ENCODE measurements at places on chromosomes 2 and 18.

DNA sequence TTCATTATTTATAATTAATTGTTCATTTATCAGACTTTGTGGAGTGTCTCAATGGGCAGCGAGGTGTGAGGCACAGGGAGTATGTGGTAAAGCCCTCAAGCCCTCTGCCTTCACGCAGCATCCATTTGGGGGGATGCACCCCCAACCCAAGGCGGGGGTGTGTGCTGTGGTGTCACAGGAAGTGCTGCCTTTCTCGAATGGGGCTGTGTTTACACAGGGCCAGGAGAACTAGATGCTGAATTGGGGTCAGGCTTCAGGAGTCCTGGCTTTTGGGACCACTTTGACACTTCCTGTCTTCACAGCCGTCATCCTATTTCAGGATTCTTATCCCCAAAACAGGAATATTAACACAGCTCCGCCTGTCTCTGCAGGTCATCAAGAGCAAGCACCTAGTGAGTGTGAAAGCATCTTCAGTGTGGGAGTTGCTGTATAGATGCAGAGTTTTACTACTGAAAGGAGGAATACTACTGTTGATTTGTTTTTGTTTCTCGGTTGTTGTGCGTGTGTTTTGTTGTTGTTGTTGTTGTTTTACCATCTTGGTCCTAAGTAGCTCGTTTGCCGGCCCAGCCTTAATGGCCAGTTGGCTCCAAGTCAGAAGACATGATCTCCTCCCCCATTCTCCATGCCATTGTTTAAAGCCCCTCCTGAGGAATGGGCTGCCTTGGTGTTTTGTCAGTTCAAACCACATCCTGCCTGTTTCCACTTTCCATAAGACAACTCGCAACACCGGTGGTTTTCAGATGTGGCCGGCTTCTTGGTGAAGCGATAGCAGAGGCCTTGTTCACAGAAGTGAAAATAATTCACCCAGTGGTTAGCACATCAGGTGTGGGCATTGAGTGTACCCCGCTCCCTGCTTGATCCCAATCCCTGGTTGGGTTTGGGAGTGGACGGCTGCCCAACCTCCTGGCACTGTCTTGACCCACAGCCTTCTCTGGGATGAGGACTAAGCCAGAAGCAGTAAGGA is 221.3 kb downstream of the BCL2 start:
- DNase-seq = no peak

GRCh38 chr2:9694661-9695234 is 64.0 kb upstream of the YWHAQ start:
- no peak for DNase-seq

GRCh38 chr2:42567806-42568400 is 529 bp upstream of the MTA3 start:
- no peak for DNase-seq

GRCh38 chr2:195543063-195543462 is 114.0 kb upstream of the SLC39A10 start:
- DNase-seq = no peak

DNA sequence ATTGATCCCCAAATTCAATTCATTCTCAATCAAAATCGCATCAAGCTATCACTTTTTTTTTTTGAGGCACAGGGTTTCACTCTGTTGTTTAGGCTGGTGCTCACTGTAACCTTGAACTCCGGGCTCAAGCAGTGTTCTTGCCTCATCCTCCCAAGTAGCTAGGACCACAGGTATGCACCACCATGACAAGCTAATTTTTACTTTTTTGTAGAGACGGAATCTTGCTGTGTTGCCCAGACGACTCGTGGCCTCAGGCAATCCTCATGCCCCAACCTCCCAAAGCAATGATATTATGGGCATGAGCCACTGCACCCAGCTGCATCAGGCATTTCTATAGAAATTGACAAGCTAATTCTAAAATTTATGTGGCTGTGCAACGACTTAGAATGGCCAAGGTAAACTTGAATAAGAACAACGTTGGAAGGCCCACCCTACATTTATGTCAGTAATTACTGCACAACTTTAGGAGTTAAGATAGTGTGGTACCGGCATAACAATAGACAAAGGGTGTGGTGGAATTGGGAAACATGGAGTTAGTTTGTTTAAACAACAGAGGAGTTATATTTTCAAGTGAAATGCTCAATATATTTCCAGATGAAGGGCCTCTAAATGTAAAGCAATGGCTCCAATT is 78.2 kb downstream of the NPAS2 start:
- no peak for DNase-seq

- DNase-seq = no peak
Measured at GRCh38 chr2:4020649-4021048, 317.3 kb downstream of the DCDC2C start.

- no peak for DNase-seq
Measured at GRCh38 chr2:32825291-32825712, 121.5 kb upstream of the LTBP1 start.

GRCh38 chr2:106054321-106054720 is 139.8 kb downstream of the UXS1 start:
- DNase-seq = no peak

DNA sequence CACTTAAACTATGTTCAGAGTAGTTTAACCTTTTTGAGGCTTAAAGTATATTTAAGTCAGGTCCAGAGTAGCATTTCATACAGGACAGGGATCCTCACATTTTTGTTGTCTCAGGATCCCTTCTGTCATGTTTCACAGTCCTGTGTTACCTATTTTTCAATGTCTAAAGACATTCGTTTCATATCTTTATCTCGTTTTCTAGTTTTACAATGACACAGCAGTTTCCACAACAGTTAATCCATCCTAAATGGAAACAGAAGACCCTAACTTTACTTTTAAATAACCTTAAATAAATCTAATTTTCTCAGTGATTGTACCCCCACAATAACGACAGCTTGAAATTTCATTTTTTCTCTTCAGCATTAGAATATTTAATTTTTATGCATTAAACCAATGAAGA is 17.3 kb upstream of the SCN9A start:
- DNase-seq = no peak

- no peak for DNase-seq
Measured at GRCh38 chr2:42949125-42949524, 156.7 kb upstream of the HAAO start.

DNA sequence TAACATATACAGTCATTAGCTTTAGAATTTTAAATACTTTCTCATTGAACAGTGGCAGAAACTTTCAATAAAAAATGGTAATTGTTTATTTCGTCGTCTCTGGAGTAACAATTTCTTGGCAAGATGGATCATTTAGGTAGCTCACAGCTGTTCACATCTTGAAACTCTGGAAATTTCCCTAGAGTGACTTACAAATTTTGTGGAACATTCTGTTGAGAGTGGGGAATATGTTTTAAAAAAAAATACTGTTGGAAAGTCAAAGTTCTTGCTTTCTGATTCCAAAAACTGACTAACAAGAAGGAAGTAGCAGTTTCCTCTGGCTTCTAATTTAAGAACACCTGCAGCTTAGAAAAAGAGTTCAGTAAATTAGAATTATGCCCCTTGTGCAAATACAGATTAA is 11.2 kb upstream of the CALCRL start:
- DNase-seq = no peak
